Stimulated activated CD8-positive, alpha-beta memory T cell treated with anti-CD3 and anti-CD28 coated beads, Interleukin-7, amount 100 ng/mL, for 24 hours (primary cell): ENCODE measurements at places on chromosomes 7 and 10.

- DNase-seq = no peak
These were observed 3.0 kb downstream of the PI4K2A start for GRCh38 chr10:97643441-97643985.

DNA sequence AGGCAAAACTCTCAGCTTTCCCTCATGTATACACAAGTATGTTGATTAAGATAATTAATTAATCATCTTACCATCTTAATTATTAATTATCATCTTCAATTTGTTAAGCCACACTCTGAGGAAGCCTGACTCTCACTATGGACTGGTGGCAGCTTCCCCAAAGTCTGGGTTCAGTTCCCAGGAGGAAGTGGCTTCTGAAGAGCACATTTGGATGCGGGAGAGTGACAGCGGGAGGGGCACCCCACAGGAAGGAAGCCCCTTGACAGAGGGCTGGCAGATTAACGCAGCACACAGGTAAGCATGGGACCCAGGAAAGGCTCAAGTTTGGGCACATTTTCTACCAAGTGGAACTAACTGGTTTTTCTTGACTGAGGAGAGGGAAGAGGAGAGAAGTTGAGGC, 13.4 kb upstream of the SLIT1 start:
- no peak for DNase-seq

DNA sequence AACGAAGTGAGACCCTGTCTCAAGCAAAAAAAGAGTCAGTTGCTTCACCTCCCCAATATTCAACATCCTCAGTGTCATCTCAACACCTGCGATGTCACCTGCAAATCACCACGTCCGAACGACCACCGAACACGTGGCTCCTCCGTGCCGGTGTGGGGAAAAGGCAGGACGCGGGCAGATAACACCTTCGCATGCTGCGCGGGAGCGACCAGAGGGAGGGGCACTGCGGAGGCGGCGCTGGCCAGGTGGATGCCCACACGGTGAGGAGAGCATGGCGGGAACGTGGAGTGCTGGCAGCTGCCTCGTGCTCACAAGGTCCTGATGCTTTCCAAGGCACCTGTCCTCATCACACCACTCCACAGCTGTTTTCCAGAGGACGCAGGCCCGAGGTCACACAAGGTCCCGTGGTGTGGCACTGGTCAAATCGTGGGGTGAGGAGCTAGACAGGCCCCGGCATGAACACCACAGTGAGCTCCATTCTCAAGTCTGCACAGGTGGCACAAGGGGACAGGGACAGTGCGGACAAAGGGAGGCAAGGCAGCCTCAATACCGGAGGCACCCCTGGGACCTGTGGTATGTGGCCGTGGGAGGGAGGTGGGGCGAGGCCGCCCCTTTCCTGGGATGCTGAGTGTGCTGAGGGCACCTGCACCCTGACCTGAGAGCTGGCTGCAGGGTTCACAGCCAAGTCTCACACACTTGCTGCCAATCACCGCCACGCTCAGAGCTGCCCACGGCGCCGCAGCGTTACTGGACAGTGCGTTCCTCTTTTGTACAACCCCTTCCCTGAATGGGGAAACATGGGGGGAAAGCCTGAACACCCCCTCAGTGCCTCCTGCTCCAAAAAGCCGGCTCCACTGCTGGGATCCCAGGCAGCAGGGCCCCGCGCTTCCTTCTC, 13.0 kb downstream of the TUBGCP2 start:
- DNase-seq = no peak

DNA sequence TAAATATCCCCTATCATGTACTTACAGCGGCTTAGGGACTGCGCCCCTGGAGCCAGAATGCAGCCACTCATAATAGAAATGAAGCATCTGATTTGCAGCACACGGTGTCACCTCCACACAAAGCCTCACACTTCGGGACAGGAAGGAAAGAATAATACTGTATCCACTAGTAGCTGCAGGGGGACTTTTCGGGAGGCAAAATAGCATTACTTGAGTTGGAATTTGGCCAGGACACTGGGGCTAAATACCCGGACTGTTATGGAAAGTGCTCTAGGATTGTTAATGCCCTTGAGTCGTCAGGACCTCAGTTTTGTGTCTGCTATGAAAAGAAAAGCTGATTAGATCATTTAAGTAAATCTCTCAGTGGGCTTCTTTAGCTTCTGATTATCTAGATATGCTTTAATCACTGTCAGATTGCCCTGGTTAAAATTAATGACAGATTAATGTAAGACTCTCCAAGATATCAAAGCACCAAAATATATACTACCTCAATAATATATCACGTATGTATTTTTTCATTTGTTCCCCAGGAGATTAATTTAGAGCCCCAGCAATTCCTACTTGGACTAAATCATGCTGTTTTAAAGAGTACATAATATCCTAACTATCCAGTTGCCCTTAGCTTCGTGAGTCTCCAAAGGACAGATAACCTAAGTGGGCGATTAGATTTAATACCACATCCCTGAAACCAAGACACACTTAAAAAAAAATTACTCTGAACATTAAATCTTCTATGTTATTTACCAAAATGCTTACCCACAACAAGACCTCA, 173.0 kb upstream of the NEBL start:
- DNase-seq = no peak

GRCh38 chr7:22357311-22358175, 589 bp upstream of the RAPGEF5 start:
- no peak for DNase-seq

GRCh38 chr10:132707121-132707775, 78.7 kb downstream of the NKX6-2 start:
- no peak for DNase-seq

- DNase-seq = no peak
These were observed 149.7 kb downstream of the NPSR1 start for GRCh38 chr7:34807548-34808340.

- no peak for DNase-seq
These were observed 141.7 kb upstream of the PFKP start for GRCh38 chr10:2925631-2926030.

- no peak for DNase-seq
These were observed 26.3 kb downstream of the VWDE start for GRCh38 chr7:12377406-12377805.

DNA sequence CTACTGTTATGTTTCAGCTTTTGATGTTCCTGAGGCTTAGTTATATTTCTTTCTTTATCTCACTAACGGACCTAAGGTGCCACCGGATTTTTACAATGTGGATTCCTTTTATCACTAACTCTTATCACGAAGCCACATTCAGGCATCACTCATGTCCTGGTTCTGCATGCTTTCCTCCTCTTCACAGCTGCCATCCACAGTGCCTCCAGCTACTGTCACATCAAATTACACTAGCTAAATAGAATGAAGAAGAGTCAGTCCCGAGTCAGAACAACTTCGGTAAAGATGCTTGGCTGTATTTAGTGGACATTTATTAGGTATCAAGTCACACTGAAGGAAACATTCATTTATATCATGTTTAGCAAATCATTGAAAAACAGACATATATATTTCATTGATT, 153.2 kb downstream of the NEBL start:
- no peak for DNase-seq

DNA sequence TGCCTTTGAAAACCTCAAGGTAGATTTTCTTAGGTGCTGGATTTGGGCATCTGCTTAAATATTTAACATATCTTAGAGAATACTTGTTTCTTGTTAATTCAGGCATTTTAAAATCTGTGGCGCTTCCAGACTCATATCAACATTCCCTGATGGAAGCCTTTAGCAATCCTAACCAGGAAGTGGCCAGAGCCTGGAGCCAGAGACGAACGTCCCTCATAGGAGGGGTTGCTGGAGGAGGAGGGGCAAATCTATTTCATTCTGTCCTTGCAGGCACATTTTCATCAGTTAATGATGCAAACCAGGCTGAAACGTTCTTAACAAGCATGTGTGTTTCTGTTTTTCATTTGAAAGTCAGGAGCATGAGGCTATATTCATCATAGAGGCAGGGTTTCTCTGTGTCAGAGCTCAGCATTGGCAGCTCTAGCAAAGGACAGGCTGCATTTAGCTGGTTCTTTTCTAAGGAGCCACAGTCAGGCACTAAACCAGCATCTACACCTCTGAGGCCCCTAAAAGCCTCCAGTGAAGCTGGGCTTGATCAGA, 17.8 kb upstream of the IFIT2 start:
- DNase-seq = no peak

GRCh38 chr10:101629837-101630632, 41.9 kb downstream of the DPCD start:
- DNase-seq = no peak

DNA sequence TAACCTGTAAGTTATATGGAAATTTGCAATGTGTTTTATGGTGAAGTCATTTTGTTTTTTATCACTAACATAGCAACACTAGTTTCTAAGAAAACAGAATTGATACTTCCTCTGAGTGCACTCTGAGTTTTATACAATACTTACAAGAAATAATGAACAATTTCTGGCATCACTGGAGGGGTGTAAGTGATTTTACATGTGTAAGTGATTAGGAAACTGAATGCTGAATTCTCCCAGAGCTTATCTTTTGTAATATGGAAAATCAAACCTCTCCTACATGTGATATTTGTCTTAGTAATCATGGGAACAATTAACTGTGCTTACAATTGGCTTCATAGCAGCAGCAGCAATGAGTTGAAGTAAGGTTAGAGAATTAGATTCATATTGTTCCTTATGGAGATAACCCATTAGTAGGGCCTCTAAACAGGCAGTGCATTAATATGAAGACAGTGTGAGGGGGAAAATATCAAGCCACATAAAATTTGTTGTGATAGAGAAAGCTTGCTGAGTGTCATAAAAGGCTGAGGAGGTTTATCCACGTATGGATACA, 37.4 kb downstream of the SEMA3C start:
- no peak for DNase-seq

DNA sequence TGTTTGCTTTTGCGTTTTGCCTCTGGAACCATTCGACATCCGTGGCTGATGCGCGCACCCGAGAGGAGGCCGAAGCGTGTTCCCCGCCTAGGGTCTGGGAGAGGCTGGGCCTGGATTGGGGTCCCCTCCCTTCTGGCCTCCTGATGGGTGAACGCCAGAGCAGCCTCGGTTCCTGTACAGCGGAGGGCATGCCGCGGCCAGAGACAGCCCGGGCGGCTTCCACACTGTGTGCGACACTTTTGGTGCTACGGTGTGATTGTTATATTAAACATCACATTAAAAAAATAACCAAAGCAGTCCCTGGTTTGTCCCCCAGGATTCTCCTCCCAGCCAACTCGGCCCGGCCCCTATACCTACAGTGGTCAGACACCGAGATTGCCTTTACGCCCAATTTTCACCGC, 3.7 kb upstream of the HOXA7 start:
- no peak for DNase-seq

DNA sequence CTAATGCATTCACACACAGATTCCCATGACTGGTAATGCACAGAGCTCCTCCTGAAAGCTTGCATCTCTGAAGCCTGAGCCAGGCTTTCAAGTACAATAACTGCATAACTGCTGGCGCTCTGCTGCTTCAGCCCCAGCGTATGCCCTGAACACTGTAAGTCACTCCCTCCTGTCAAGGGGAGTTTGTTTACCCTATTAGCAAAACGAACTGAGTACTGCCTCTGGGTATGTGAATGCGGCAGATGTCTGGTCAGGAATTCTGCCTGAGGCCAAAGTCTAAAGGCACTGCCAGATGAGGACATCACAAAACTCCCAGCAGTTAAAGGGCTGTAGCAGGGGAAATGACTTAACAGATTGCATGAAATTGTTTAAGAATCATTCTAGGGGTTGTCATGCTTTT, 97.7 kb downstream of the NRCAM start:
- DNase-seq = no peak

DNA sequence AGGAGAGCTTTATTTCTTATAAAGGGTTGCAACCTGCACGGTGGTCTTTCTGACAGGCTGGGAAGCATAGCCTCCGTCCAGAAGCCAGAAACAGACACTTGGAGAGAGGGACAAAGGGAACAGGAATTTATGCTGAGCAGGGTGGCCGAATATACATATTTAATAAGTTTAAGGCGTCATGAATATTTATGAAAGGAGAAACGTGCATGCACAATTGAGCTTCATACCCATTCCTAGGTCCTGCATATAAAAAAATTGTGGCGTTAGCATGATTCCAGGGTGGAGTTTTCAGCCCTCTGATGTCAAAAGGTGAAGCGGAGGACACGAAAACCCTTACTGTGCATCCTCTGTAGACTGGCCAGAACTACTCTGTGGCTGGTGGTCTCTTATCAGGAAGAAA, 10.7 kb downstream of the CCDC126 start:
- DNase-seq = no peak
